ENCODE measurements at places on chromosomes 5 and 9.
A peak's percentile ranks its signal among the peaks of the same experiment; 100 is the strongest.

GRCh38 chr5:68480335-68480940 lies 264.9 kb downstream of the PIK3R1 start:
- DNase-seq: no peak

- no peak for DNase-seq
Observed at GRCh38 chr5:137370096-137371071, 128.7 kb downstream of the SPOCK1 start.

GRCh38 chr9:80175286-80176150 lies 603.8 kb downstream of the TLE4 start:
- DNase-seq: peak; percentile 42

DNA sequence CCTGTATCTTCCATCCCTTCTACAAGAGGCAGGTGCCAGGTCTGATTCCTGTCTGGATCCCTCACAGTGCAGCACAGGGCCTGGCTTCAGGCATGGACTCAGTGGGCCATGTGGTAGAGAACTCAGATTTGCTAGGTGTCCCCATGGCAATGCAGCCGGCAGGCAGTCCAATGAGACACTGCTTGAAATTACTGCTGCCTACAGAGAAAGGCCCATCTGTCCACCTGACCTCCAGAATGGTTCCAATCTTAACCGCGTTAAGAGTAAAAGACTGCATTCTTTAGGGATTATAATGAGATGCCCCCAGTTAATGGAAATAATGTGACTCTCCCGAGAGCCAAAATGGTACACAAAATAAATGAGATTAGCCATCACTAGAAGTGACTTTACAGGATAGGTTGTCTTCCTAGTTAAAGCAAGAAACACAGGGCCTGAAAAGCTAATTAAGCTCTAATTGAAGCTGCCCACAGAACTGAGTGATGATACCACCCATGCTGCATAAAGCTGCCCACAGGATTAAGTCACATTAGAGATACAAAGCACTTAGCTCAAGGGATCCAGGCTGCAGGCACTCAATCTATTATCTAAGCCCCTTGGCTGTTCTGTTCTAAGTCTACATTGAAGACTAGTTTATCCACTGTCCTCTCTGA lies 11.4 kb downstream of the FAM193B start:
- no peak for DNase-seq

DNA sequence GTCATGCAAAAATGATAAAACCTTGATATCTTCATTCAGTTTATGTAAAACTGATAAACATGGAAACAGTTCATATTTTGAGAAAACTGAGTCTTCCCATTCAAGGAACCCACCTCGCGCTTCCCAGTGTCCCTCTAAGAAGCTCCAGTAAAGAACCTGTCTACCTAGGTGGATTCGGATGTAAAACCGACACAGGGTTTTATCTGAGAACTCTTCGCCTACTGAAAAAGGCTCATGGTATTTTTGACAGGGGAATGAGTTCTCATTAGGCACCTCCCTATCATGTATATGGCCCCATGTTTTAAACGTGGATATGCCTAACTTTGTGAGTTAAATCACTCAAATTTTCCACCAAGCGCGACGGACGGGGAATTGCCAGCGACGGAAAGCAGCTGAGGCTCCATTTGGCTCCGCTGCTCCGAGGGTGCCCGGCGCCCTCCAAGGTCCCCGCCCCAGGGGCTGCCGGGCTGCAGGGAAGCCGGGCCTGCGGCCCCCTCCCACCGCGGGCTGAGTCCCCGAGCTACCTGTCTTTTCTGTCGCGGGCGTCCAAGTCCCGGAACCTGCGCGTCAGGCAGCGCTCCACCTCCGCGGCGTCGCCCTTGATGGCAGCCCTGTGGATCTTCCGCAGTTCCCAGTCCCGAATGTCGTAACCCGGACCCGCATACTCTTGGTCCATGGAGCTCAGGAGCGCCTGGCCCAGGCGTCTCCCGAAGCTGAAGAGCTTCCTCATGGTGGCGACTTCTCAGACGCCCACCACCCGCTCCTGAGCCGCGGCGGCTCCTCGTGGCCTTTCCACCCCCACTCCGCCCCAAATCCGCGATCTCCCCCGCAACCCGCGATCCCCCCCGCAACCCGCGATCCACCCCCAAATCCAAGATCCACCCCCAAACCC lies 594 bp downstream of the ANKRD18A start:
- DNase-seq: no peak

- DNase-seq: no peak
Observed at GRCh38 chr5:146851133-146851532, 27.4 kb downstream of the PPP2R2B start.

DNA sequence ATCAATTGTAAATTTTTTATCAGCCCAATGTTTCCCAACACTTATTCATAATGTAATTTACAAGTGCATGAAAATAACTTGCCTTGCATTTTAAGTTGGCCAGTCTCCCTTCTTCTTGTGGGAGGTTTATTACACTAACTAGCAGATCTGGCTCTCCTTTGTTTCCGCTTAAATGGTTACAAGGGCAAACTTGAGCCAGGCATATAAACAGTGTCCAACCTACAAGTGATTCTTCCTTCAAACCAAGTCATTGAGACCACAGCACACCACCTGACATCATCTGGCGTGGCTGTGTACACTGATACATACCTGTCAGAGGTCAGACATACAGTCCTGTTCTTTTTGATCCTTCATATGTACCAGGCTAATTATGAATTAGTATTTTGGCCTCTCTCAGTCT lies 80.1 kb downstream of the ALDH1A1 start:
- no peak for DNase-seq

DNA sequence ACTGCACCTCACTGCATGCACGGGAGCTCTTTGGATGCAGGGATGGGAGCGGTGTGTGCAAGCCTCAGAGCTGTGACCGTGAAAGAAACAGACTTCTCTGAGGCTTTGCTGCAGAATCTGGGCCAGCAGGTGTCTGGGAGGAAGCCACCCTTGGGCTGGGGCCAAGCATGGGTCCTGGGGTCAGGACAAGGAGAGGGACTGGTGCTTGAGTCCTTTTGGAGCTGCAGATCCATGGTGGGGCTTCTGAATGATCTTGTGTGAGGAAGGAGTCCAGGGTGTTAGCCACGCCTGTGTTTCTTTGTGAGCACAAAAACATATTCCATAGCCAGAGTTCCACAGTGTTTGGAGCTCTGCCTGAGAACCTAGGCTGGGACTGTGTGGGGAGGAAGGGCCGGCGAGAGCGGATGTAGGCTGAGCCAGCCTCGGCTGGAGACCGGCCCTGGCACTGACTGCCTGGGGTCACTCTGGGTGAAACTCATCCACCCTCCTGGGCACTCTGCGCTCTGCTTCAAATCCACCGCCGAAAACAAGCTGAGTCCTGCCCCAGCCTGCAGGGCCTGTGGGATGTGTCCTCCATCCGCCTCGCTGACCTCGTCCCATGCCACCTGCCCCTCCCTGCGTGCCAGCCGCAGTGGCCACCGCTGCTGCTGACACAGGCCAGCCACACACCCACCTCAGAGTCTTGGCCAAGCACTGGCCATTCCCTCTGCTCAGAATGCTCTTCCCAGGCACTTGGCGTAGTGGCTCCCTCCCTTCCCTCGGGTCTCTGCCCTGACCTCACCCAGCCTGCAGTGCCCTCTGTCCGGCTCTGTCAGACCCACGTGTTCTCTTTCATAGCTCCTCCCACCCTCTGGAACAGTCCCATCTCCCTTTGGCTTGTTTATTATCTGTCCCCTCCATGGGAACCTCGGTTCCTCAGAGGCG lies 26.7 kb downstream of the ERGIC1 start:
- no peak for DNase-seq

GRCh38 chr9:98992885-98993569 lies 49.3 kb downstream of the COL15A1 start:
- DNase-seq: no peak

GRCh38 chr5:122121479-122122465 lies 7.6 kb upstream of the ZNF474 start:
- no peak for DNase-seq

DNA sequence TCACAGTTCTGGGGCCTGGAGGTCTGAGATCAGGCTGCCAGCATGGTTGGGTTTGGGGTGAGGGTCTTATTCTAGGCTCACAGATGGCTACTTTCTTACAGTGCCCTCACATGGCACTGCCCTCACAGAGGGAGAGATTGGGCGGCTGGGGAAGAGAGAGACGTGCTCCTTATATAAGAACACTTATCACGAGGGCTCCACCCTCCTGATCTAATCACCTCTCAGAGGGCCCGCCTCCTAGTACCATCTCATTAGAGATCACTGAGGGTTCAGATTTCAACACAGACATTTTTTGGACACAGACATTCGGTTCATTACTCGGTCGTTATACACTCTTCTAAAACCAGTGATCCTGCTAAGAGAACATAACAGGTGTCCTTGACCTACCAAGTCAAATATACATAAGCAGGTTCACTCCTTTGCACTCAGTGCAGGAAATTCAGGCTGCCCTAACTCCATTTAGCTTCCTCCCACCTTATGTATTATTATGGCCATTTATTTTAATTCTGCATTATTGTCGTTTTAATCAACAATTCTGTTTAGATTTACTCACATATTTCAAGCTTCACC lies 121.7 kb downstream of the ICE1 start:
- no peak for DNase-seq

DNA sequence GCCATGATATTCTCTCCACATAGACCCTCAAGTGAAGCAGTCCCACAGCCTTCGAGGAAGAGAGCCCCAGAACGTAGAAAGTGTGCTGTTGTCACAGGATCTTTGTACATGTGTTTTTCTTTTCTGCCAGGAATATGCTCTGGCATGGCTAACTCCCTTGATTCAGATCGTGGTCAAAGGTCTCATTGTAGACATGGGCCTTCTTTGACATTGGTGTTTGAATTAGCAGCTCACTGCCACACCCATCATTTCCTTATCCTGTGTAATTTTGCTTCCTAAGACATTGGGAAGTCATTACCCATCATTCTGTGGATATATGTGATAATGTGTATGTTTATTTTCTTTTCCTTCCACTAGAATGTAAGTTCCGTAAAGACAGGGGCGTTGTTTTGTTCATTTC lies 25.5 kb downstream of the MTRR start:
- no peak for DNase-seq

GRCh38 chr9:109277451-109277850 lies 43.4 kb downstream of the EPB41L4B start:
- DNase-seq: no peak

DNA sequence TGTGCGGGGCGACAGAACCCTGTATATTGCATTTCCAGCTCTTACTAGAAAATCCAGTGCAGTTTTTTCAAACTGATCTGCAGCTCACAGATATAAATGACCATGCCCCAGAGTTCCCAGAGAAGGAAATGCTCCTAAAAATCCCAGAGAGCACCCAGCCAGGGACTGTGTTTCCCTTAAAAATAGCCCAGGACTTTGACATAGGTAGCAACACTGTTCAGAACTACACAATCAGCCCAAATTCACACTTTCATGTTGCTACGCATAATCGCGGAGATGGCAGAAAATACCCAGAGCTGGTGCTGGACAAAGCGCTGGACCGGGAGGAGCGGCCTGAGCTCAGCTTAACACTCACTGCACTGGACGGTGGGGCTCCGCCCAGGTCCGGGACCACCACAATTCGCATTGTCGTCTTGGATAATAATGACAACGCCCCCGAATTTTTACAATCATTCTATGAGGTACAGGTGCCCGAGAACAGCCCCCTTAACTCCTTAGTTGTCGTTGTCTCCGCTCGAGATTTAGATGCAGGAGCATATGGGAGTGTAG lies 786 bp downstream of the PCDHB5 start:
- DNase-seq: no peak

GRCh38 chr5:77637170-77637997 lies 1.1 kb downstream of the OTP start:
- DNase-seq: no peak

- DNase-seq: no peak
Observed at GRCh38 chr9:8365029-8365428, 565.5 kb upstream of the DMAC1 start.

DNA sequence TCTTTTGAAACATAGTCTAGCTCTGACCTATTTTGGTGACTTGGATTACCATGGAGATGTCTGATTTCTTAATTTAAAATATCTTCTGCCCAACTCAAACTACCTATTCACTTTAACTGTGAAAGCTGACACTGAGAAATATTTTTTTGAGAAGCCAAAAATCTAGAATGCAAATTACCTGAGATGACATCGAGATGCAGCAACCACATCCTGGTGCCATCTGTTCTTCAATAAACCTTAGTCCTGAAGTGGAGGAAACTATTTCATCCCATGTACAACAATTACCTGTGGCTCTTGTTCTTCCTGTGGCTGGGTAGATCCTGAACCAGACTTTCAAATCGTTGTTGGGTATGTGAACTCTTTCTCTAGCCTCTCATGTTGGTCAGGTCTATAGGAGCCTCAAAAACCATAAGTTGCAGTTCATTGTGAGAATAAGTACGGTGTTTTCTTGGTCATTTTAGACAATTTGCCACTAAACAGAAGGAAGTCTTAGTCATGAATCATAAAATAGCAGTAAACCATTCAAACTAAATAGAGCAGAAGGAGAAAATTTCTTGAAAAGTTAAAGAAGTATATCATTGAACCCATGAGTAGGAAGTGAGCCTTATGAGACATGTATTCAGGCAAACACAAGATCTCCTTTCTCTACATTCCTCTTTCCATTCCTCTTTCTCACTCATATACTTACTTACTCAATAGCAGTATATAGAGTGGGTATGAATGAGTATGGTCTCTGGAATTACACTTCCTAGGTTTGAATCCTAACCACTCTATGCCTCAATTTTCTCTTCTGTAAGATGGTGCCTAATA lies 176.0 kb downstream of the HMHB1 start:
- DNase-seq: no peak

DNA sequence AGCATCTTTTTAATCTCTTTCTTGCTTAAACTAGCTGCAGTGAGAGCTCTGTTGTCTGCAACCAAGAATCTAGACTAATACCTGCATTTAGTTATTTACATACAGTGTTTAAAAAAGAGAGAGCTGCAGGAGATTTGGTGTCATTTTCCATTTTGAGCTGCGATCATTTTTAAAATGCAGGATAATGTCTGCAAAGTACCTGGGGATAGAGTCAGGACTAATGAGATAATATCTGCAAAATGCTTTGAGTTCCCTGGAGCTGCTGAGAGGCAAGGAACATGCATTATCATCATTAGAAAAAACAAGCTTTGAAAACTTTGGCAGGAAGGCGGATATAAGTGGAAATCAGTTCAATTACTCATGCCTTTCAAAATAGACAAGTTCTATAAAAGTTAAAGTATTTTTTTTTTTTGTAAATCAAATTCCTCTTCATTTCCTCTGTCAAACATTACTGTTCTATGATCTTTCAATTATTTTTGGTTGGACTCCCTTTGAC lies 21.8 kb upstream of the ANKRD33B start:
- DNase-seq: no peak

DNA sequence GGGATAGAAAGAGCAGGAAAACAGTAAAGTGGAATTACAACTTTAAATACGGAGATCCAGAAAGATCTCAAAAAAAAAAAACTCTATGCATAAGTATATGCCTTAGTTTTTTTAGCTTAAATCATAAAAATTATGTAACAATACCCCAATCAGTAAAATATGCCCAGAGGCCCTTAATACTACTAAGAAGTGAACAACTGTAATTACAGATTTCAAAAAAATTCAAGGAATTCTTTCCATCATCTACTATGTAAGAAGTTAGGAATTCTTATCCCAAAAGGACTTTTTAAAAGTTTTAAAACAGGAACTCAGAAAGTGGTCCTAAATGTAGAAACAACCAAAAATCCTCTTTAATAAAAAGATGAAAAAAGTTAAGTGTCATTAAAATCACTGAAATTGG lies 111.3 kb downstream of the SSBP2 start:
- DNase-seq: no peak

GRCh38 chr9:25602400-25603044 lies 75.7 kb downstream of the TUSC1 start:
- DNase-seq: no peak

- no peak for DNase-seq
Observed at GRCh38 chr9:98484162-98484561, 224.6 kb downstream of the GABBR2 start.

All from HAP-1 (cell line).